Activated CD8-positive, alpha-beta memory T cell treated with anti-CD3 and anti-CD28 coated beads for 1 hour (primary cell): ENCODE measurements at places on chromosomes 1 and 21.

DNA sequence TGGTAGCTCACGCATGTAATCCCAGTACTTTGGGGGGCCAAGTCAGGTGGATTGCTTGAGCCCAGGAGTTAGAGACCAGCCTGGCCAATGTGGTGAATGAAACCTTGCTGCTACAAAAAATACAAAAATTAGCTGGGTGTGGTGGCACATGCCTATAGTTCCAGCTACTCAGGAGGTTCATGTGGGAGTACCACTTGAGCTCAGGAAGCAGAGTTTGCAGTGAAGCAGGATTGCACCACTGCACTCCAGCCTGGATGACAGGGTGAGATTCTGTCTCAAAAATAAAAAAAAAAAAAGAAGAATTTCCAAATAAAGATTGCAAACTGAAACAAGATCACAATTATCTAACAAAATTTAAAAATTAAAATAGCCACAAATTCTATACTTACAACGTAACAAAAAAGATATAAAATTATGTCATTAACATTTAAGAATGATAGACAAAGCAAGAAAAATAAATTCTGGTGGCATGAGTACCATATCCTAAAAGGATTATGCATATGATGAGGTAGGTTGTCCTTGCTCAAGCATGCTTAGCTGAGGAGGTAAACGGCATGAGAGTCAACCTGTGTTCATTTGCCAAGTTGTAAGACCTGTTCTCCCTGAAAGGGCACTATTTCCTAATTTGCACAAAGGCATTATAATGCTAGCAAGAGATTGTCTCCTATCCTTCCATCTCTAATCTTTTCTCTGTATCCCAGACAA lies 20.2 kb downstream of the IPP start:
- no peak for DNase-seq

GRCh38 chr1:228835911-228836310 lies 100.6 kb downstream of the RHOU start:
- DNase-seq: no peak

GRCh38 chr1:189429610-189430009 lies 1048.1 kb downstream of the BRINP3 start:
- no peak for DNase-seq

- DNase-seq: no peak
These were observed 132.1 kb downstream of the PRDM2 start for GRCh38 chr1:13832100-13832499.

DNA sequence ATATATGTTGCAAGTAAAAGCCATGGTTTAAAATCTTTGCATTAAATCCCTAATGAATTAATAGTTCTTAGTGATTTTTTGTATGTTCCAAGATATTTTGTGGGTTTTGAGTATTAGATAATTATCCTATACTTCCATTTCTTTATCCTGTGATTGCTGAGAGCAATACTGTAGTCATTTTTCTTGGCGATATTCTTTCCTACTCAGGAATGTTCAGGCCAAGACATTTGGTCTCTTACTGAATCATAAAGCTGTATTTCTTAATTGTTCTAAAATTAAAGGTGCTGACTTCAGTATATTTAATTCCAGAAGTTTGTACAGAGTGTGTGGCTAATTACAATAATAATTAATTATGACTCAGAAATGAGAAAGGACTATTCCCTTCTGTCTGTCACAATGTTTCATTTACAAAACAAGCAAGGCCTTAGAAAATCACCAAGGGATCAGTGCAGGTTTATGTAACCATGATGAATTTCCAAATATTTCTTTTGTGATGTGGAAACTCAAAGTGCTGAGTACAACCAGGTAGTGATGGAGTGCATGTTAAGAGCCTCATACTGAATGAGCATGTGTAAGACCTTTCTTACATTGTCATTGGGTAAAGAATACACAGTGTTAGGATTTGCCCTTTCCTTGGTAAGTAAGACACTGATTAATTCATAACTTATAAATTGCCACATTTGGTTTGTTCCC lies 161.2 kb downstream of the HMCN1 start:
- no peak for DNase-seq

- no peak for DNase-seq
These were observed 29.6 kb upstream of the CADM3 start for GRCh38 chr1:159141584-159142390.

DNA sequence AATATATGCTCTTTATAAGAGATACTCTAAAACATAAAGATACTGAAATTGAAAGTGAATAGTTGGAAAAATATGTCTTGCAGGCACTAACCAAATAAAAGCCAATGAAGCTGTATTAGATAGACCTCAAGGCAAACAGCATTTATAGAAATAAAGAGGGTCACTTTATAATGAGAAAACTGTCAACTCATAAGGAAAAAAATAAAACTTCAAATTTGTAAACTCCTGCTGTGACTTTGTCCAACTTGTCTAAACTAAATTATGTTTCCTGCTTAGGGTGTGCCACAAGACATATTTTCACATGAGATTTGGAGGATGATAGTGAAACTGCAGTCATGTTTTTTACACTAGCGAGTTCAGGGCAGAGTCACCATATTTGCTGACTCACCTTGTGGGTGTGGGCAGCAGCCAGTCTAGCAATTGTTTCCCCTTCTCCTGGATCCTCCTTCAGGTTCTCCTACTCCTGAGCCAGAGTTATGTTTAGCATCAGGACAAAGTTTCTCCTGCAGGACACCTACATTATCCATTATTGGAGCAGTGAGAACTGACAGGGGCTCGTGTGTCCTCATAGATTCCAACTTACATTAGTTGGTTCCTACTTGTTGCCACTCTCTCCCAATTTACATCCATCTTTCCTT lies 43.8 kb downstream of the CD53 start:
- DNase-seq: no peak

DNA sequence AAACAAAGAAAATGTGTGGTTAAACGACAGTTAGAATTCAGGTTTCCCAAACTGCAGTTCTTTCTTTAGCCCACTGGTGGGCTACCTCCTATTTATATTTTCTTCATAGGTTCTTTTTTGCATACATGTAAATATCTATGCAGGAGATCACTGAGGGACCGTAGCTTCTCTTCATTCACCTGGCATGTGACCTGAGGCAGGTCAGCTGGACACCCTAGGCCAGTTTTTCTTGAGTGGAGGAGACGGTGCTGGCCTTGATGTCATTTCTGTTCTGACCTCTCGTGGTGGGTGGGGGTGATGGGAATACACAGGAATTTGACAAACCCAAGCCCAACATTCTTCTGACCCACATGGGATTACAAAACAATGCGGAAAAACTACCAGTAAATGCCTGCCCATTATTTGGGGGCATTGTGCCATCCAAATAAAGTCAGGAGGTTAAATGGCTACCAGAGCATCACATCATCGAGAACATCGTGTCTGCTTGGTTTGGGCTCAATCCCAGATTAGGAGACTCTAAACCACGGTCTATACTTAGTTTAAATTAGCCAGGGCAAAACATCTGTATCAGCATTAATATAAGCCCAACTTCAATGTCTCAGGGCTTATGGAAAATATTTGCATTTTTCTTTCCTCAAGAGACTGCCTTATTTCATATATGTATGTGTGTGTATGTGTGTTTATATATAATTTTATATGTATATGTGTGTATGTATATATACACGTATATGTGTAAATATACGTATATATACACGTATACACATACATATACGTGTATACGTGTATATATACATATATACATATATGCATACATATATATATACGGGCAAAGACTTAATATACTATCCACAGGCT lies 7.4 kb upstream of the IRF2BP2 start:
- no peak for DNase-seq

- DNase-seq: no peak
These were observed 16.0 kb upstream of the LRIG2 start for GRCh38 chr1:113057006-113057405.

GRCh38 chr1:165912638-165913037 lies 85.2 kb downstream of the UCK2 start:
- no peak for DNase-seq

DNA sequence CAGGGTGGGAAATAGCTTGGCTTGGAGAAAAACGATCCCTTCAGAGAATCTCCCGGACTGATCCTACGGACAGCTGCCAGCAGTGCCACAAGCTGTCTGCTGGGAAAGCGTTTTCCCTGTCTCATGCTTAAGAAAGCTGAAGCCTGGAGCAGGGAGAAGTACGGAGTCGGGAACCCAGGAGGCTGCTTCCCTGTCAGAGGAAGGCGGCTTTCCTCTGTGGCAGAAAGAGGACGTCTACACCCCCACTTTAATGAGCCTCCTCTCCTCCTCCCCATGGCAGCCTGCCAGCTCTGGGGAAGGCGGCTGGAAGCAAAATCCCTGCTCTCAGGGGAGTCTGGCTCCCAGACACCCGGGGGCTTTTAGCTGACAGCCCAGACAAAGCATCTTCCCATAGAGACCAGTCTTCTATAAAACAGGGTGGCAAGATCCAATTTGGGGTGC lies 7.3 kb downstream of the KIF21B start:
- DNase-seq: no peak

- DNase-seq: no peak
These were observed 35.5 kb upstream of the ASB17 start for GRCh38 chr1:75967719-75968118.
